HFF-Myc (cell line): ENCODE measurements at places on chromosomes 6 and 20.

DNA sequence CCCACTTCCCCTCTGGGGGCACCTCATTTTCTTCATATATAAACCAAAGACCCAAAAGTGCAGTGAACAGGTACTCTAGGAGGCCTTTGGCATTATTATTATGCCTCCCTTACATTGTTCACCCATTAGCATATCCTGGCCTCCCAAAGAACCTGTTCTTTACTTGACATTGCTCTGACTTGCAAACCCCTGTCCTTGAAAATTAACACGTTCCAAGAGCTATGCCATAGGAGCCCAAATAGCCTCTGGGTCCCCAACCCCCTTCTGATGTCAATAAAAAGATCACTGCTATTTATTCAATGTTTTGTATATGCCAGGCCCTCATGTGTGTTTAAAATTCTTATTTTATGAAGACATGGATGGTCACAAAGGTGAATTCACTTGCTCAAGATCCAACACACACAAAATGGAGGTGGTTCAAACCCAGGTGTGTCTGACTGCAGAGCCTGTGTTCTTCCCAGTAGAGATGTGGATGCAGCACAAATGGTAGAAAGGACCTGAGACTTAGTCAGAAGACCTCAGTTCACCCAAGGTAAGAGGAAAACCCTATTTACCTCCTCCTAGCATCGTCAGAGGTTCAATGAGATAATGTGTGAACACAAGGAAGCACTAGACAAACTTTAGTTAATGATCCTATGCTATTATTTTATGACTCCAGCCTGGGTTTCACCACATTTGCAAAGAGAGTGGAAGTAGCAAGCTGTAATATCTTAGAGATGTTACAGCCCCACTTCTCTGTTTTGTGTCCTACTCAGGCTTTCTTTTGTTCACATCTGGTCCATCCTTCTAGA, 36.6 kb downstream of the BCL2L1 start:
- DNase-seq = no peak

- no peak for DNase-seq
Measured at GRCh38 chr20:44288252-44288651, 22.8 kb downstream of the FITM2 start.

DNA sequence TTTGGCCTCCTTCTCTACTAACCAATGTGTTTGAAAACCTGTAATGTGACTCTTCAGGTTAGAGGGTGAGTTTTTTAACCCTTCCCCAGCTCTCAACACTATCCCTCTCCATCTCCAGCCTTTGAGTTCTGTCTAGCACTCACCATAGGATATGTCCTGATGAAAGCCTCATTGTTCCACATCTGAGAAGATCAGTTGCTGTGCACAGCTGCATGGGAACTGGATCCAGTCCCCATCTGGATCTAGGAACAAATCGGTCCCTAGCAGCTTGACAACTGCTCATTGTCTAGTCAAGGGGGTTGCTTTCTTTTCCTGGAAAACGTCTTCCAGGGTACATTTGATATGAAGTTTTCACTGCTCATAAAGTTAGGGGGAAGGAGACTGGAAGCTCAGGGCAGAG, 45.4 kb upstream of the AGPAT4 start:
- DNase-seq = no peak

GRCh38 chr6:102660303-102660702, 1266.8 kb downstream of the GRIK2 start:
- no peak for DNase-seq

DNA sequence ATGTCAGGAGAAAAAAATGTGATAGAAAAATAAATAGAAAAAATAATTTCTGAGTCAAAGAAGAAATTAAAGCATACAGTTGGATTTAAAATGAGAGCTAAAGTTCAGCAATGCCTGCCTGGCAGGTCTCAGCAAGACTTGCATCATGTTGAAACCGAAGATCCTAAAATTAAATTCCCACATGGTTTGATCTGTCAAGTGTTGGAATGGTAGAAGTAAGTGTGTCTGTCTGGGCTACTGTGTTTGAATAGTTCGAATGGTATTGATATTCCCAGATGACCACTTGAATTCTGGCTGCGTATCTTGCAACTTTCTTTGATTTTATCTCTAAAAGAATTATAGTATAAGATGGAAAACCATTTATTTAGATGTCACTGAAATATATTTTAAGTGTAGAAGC, 1349.6 kb downstream of the EPHA7 start:
- DNase-seq = no peak

GRCh38 chr20:34242879-34243278, 1.7 kb downstream of the ASIP start:
- no peak for DNase-seq

DNA sequence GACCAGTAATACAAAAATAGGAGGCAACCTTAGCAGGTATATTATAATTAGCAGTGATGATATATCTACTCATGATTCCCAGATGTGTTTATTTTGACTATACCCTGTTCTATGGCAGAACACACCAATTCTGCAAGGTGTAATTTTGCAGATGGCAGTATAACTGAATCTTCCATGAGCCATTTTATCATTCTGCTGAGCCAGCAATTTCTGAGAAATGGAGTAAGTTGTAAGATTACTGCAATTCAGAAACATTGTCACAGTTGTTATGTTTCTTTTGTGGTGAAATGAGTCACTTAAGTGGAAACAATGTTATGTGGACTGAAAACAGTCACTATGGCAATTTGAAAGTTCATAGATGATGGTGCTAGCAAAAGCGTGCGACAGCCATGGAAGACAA, 63.7 kb upstream of the RIMS1 start:
- DNase-seq = no peak

DNA sequence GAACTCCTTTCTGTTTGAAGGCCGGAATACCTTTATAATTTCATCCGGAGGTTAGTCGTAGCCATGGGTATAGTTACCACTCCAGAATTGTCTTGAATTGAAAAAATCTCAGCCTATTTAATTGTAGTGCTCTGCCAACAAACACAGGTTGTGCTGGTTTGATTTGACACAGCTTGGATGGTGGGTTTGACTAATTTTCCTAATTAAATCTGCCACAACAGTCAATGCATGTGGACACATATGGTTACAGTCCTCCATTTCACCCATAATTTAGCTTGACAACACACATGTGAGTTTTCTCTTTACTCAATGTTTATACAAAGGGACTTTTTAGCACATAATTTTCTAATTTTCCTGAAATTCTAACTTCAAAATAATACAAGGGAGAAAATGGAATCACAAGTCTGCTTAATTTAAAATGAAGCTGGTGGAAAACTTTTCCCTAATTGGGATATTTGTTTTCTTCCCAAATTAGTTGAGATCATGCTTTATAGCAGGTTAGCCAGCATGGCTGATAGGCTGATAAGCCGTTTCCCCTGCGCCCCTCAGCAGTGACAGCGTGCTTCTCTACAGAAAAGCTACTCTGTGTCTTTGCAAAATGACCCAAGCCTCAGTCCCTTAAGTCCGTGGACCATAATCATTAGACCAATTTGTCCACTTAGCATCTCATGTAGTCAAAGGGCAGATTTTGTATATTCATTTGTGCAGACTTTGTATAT, 463.5 kb upstream of the FLRT3 start:
- no peak for DNase-seq

- DNase-seq = no peak
Measured at GRCh38 chr6:68635412-68635705, 277 bp downstream of the ADGRB3 start.

DNA sequence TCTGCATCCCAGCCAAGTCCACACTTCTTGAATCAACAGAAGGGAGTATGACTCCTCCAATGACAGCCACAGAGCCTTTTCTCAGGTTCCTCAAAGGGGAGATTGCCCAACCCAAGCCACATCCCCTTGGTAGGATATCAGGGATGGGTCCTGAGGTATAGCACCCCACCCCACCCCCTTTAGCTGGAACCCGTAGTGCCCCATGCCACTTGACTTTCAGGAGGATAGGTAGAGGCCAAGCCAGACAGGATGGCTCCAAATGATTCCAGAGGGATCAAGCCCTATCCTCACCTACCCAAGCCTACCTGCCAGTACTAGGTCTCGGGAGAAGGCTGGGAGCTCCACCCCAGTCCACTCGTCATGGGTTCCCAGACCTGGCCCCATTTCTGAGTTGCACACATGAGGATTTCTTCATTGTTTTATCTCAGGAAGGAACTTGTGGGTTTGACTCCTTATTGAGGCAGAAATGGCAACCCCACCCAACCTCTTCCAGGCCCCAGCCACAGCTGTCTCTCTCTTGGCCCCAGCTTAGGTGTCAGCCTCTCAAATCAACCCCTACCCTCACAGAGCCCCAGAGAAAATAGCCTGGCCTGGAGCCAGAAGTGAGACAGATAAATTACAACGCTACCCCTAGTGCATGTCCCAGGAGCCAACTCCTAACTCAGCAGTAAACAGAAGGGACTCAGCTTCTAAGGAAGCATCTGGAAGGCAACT, 3.6 kb downstream of the CCND3 start:
- no peak for DNase-seq
